ENCODE measurements at places on chromosomes 16 and 17. TPM values are rescaled to one million over a fixed set of nuclear protein-coding genes. Genes with fewer than 3 reads are reported as not detected.
A peak's percentile ranks its signal among the peaks of the same experiment; 100 is the strongest.

DNA sequence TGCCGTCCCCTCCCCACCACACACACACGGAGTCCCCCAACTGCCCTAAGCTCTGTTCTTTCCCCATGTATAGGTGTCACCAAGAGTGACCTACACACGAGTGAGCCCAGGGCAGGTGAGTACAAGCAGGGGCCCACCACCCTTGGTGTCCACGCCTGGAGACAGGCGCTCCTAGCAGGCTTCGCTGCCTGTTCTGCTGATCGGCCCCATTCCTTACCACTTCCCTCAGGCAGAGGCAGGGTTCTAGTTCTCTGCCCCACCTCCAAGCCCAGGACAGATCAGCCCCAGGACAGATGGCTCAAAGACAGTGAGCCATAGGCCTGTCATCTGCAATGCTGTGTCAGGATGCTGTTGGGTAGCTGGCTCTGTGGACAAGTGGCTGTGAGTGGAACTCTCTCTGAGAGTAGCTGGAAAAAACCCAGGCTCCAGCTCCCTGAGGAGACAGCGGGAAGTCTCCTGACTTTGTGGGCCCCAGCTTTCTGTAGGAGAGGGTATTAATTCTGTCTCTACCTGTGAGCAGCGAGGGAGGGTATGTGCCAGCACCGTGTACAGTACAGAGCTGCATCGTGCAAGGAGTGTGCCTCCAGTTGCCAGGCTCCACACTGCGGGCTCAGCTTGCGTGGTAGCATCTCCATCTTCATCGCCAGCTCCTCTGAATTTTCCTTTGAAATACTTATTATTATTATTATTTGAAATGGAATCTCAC is 897 bp downstream of the TP53I13 start:
- no peak for DNase-seq

- DNase-seq: no peak
Measured at GRCh38 chr16:29951625-29952365, 10.1 kb upstream of the TMEM219 start.

DNA sequence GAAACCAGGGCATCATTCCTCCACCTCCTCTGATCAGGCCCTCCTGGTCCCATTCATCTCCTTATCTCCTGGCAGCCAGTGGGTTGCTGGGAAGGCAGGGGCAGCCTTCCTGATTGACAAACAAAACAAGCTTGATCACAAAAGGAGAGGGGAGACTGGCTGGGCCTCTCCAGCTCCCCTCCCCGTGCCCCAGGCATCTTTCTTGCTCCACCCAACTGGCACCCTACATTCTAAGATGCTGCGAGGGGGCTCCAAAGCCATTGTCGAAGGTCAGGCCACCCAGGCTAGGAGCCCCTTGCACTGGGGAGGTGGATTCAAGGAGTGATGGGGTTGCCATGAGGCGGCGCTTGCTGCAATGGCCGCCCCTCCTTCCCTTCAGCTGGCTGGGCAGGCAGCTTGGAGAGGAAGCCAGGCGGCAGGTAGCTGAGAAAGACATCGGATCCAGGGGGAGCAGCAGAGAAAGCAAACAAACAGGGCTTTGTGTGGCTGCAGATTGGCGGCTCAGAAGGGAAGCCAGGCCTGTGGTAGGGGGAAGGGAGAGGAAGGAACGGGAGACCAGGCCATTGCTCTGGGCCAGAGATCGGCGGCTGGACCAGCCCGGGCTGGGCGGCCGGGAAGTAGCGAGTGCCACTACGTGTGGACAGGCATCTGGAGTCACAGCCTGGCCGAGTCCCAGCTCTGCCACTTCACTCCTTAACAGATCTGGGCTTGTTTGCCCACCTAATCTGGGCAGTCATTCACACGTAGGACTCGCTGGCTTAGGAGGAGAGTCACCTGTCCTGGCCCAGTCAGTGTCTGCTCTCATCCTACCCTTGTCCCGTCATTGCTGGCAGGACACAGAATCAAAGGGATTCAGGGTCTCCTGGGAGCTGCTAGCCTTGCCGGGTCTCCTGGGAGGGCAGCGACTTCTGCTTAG is 12.3 kb downstream of the RAI1 start:
- DNase-seq: no peak

- DNase-seq: no peak
Measured at GRCh38 chr17:57099165-57099564, 14.1 kb downstream of the AKAP1 start.

GRCh38 chr17:50428831-50429424 is 2.9 kb downstream of the ACSF2 start:
- DNase-seq: no peak

DNA sequence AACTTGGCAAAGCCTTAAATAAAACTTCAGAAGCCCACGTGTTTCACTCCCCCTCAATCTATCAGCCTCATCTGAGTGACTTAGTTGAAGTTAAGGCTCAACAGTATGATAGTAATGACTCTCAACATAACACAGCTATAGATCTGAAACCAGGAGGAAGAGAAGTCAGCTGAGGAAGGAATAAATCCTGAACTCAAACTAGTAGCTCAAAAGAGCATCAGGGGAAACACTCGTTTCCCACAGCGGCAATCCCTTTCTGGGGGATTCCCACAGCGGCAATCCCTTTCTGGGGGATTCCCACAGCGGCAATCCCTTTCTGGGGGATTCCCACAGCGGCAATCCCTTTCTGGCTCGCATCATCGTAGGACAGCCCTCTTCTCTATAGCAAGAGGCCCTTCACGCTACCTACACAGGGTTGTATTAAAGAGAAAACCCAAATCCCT is 56.8 kb downstream of the ZZEF1 start:
- no peak for DNase-seq

DNA sequence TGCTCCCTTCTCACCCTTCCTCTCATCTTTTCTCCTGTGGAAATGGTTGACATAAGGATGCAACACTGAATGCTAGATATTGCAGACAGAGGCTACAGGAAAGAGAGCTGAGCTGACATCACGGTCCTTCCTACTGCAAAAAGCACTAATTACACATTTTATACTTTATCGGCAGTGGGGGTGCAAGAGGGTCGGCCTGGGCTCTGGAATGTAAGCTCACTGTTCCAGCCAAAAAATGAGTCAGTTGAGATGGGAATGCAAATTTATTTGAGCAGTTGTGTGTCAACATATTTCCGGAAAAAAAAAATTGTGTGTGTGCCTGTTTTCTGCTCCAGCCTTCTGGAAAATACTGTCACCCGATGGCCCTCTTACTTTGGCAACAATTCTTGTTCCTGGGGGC is 14.1 kb upstream of the MRTFB start:
- DNase-seq: no peak

DNA sequence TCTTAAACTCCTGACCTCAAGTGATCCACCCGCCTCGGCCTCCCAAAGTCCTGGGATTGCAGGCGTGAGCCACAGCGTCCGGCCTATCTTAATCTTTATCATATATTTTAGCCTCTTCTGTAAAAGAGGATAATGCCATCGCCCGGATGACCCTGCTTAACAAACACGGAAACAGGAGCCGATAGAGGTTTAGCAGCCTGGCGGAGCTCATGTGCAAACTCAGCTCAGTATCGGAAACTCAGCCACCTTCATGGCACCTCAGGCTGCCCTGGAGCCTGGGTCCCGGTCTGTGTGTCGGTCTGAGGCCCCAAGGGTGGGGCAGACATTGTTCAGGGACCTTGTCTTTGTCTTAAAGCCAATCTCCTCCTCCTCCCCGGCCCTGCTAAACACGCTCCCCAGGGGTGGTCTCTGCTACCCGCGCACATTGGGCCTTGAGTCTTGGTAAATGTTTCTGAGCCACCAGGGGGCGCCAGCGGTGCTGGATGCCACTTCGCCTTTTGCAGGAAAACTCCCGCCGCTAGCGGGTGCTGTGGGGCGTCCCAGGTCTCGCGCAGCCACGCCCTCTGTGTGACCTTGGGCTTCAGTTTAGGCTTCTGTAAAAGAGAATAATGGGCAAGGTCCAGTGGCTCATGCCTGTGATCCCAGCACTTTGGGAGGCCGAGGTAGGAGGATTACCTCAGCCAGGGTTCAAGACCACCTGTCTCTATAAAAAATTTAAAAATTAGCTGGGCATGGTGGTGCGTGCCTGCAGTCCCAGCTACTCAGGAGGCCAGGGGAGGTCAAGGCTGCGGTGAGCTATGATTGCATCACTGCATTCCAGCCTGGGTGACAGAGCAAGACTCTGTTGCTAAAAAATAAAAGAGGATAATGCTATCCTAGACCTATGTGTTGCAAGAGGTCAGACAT is 2.7 kb downstream of the CETP start:
- DNase-seq: peak; percentile 26

GRCh38 chr16:29734786-29735185 is 11.0 kb downstream of the C16orf54 start:
- no peak for DNase-seq

GRCh38 chr17:39660397-39661385 is 4.5 kb upstream of the TCAP start:
- DNase-seq: no peak

DNA sequence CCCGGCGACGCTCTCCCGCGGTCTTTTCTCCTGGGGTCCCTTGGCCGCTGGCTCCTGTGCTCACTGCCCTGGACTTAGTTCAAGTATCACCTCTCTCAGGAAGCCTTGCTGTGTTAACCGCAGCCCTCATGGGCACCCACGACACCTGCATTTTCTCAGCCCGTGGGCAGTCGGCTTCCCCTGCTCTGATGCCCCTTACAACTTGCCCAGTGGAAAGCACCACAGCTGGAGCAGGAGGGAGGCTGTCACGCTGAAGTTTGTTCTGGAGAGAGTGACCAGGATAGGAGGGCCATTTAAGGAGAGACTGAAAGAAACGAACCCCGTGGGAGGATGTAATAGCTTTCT is 395 bp downstream of the STXBP4 start:
- DNase-seq: no peak

DNA sequence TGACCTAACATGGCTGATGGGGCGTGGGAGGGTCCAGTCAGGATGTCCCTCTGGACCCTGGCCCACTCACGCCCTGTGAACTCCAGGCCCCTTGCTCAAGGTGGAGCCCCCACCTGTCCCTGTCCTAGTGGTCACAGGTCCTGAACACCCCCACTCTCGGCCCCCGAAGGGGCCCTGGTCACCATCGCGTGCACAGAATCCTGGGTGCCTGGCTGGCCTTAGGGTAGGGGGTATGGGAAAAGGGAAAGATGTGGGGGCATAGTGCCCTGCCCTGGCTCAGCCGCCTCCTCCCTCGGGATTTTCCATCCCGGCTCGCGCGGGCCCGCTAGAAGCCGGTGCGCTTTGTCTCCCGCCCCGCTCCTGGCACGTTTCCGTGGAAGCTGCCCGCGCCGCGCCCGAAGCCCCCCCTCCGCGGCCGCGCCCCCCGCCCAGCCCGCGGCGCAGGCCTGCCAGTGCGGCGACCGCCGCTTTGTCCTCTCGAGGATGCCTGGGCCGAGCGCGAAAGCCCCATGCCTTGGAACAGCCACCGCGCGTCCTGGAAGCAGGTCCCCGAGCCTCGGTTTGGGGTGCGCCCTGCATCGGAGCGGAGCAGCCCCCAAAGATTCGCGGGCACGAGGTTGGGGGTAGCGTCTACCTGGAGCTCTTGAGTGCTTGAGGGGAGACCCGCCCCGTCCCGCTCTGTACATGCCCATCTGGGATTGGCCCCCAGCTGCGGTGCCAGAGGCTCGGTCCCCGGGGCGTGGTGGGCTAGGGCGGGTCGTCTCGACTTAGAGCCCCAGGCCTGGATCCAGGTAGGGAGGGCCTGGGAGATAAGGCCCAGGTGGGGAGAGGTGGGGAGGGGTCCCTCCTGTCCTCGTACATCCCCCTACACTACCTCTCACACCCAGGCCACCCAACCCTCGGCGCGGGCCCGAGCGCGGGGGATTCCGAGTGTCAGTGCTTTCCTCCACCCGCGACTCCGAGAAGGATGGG is 1.3 kb downstream of the SMPD3 start:
- no peak for DNase-seq

- DNase-seq: no peak
Measured at GRCh38 chr17:80212511-80212910, 7.6 kb downstream of the SGSH start.

DNA sequence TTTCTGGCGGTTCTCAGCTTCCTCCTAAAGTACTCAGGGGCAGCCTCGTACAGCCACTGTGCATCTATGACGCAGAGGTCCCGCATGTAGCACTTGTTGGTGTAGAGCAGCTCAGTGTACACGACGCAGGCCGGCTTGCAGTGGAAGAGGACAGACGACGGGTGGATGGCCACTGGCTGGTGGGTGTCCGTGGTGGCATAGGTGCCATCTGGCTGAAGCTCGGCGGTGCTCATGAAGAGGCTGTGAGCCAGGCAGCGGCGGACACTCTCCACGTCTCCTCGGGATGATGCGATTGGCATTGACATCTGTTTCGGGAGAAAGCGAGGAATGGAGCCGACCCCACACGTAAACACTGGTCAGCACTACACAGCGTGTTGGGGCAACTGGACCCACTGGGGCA is 5.3 kb upstream of the C1QBP start:
- no peak for DNase-seq

DNA sequence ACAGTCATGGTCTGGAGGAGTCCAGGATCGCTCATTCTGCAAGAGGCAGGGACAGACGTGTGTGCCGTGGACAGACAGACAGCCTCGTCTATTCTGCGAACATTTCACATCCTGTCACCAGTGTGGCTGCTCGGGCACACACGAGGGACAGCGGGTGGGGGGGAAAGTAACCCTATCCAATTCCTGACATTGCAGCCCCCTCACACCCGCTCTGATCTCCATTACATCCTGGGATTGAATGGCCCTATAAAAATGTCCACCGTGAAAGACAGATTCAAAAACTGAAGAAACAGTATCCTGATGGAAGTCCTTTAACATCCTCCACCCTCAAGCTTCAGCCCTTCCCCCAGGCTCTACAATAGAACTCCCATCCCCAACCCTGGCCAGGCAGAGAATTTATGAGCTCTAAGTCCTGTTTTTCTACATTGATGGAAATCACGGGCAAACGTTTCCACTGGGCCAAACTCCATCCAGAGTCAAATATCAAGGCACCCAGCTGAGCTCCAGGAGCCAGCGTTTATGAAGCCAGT is 39.4 kb downstream of the HS3ST3A1 start:
- peak; percentile 69 for DNase-seq

DNA sequence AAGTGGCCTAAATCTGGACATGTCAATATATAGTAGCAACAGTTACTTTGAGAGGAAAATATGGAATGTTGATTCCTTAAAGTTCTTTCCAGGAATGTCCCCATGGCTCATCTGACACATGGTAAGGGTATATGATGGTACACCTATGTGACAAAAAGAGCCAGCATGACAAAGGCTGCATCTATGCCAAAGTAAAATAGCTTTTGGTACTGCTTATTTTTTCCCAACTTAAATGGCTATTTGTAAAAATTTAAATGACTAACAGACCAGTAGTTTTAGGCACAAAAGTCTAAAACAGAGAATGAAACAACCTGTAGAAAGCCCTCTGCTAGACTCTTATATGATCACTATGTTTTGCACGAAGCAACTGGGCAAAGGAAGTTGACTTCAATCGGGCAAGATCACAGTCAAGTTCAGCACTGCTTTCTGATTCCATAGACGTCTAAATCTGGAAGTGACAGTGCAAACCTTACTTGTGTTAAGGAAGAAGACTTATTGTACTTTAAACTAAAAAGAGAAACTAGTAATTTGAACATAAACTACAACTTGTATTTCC is 135.1 kb downstream of the SKAP1 start:
- DNase-seq: no peak

- no peak for DNase-seq
Measured at GRCh38 chr17:41812381-41813151, at the start of gene FKBP10. FKBP10 (plus strand) TSS chr17:41813004; CDS start chr17:41813035, 31 bp downstream.

Gene ST6GALNAC2
- 12.3 TPM for polyA plus RNA-seq

Gene TPSG1
- polyA plus RNA-seq: 0.49 TPM

Gene CSH2
- polyA plus RNA-seq: 0.17 TPM

Gene MIEF2
- 14.1 TPM for polyA plus RNA-seq

Gene AGRP
- 0.34 TPM for polyA plus RNA-seq

Gene TMC7
- polyA plus RNA-seq: 1.00 TPM

Gene KRTAP4-4
- polyA plus RNA-seq: not detected

Gene RAMP2
- 97.7 TPM for polyA plus RNA-seq

Gene ZFPM1
- 2.7 TPM for polyA plus RNA-seq
